ENCODE measurements at places on chromosomes 1 and 21.

GRCh38 chr1:31703431-31704270 lies at the start of gene COL16A1:
TSS of gene COL16A1 (minus strand) at chr1:31704017. CDS start at chr1:31702193, 1,824 bp downstream.
- DNase-seq: no peak

DNA sequence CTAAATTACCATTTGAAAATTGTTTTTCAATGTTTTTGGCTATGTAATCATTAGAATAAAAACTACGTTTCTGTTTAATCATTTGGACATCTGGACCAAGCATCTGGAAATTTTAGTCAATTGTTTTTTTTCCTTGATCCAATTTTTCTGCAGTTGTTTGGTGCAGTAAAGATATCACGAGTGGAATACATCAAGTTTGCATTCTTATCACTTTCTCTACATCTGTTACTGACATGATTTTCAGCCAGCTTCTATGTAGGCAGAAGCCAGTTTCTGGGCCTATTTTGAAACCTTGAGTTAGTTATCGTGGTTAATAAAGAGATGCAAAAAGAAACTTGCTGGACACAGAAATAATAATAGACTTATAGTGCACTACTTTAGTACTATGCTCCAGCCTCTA lies 277.9 kb upstream of the ADAMTS5 start:
- no peak for DNase-seq

- DNase-seq: peak; percentile 80
These were observed 51.2 kb downstream of the TENT5C start for GRCh38 chr1:117657031-117657430.

- no peak for DNase-seq
These were observed 11.2 kb downstream of the FNBP1L start for GRCh38 chr1:93459126-93459525.

- DNase-seq: no peak
These were observed 17.0 kb downstream of the MX2 start for GRCh38 chr21:41378849-41379248.

- no peak for DNase-seq
These were observed 92.7 kb downstream of the LEPR start for GRCh38 chr1:65512967-65513780.

Measured in brain microvascular endothelial cell (primary cell).